ENCODE measurements at places on chromosomes 1 and 21.
A peak's percentile ranks its signal among the peaks of the same experiment; 100 is the strongest.

- DNase-seq = no peak
Measured at GRCh38 chr1:21932127-21932526, 5.0 kb downstream of the HSPG2 start.

- no peak for DNase-seq
Measured at GRCh38 chr1:3560981-3561380, 50.3 kb downstream of the MEGF6 start.

GRCh38 chr1:23496490-23497181, 12.7 kb upstream of the ASAP3 start:
- DNase-seq = no peak

DNA sequence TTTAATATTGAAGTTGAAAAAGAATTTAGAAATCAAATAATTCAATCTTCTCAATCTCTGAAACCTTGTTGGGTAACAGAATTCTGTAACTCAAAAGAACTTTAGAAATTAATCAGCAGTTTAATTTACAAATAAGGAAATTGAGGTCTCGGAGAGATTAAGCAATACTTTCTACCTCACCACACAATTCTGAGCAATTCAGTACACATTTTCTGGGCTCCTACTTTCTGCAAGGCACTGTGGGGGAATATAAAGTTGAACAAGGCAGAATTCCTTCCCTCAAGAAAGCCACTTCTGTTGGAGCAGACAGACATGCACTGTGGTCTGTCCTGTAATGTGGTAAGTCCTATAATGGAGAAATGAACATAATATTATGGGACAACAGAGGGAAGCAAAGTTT, 47.7 kb downstream of the MEF2D start:
- DNase-seq = no peak

- peak; percentile 45 for DNase-seq
Measured at GRCh38 chr1:10980094-10980577, 32.3 kb upstream of the TARDBP start.

Data from ovary (tissue), 10 donors.